Ascending aorta (tissue), 2 donors: ENCODE measurements at places on chromosomes 12 and 14.

DNA sequence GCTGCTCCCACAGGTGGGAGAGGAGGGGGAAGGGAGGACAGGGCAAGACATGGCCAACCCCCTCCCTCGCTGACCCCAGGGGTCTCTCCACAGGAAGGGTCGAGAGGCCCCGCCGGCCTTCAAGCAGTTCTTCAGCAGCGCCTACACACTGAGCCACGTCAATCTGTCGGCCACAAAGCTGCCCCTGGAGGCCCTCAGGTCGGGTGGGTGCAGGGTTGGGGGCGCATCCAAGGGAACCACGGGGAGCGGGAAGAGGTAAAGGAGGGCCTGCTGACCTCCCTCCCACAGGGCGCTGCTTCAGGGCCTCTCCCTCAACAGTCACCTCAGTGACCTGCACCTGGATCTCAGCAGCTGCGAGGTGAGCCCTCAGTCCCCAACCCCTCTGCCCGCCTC is 6.1 kb downstream of the CARMIL3 start:
- DNase-seq: no peak

DNA sequence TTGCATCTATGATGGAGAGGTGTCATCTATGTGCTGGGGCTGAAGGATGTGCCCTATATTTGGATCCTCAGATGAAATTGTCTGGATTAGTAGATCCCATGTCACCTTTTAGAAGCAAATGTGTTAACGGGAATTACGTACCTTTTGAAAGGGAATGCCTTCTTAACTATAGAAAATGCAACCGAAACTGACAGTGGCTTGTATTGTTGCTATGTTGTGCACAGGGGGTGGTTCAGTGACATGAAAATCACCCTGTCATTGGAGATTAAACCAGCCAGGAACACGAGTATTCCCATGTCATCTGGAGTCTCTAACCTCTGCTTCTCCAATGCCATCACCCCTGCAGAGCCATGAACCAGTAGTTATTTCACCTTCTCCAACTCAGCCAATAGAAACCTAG is 110.2 kb downstream of the METTL25 start:
- no peak for DNase-seq

DNA sequence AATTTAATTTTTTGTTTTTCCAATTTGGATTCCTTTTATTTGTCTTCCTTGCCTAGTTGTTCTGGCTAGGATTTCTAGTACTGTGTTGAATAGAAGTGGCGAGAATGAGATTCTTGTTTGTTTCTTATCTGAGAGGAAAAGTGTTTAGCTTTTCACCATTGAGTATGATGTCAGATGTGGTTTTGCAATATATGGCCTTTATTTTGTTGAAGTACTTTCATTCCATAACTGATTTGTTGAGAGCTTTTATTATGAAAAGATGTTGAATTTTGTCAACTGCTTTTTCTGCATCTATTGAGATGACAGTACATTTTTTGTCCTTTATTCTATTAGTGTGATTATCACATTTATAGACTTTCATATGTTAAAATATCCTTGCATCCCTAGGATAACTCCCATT is 462.0 kb downstream of the CCDC91 start:
- no peak for DNase-seq

GRCh38 chr12:102965281-102966155 is 8.0 kb downstream of the ASCL1 start:
- DNase-seq: no peak

DNA sequence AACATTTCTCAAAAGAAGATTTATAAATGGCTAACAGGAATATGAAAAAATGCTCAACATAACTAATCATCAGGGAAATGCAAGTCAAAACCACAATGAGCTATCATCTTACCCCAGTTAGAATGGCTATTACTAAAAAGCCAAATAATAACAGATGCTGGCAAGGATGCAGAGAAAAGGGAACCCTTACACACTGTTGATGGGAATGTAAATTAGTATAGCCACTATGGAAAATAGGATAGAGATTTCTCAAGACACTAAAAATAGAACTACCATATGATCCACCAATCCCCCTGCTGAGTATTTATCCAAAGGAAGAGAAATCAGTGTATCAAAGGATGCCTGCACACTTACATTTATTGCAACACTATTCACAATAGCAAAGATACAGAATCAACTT is 58.3 kb downstream of the GUCY2C start:
- no peak for DNase-seq

DNA sequence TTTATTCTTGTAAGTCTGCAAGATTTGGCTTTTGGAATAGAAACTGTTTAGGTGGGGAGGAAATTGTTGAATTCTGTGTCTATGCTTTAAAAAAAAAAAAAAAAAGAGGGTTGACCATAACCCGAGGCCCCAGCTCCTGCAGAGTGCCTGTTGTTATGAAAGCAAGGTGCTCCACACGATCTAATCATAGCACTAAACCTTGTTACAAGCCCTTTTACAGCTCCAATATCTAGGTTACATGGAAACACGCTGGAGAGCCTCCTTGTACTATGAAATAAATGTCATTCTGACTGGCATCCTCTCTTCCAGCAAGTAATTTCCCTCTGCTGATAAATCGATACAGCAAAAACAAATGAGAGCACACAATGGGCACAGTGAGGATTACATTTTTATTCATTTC is 303.1 kb upstream of the SOX5 start:
- DNase-seq: no peak

DNA sequence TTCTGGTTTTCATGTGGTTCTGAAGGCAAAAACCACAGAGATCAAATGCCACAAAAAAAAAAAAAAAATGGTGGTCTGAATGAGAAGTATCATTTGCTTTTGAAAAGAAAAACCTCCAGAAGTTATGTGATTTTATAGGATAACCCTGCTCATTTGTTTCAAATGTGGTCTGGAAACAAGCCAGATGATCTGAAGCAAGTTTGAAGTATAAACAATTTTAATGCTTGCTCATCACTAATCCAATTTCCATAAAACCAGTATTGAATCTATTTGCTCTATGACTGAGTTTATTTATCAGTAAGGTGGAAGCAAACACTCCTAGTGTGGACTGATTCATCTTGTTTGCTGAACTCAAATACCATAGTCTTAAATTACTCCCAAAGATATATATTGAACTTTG is 407.3 kb upstream of the FLRT2 start:
- no peak for DNase-seq

DNA sequence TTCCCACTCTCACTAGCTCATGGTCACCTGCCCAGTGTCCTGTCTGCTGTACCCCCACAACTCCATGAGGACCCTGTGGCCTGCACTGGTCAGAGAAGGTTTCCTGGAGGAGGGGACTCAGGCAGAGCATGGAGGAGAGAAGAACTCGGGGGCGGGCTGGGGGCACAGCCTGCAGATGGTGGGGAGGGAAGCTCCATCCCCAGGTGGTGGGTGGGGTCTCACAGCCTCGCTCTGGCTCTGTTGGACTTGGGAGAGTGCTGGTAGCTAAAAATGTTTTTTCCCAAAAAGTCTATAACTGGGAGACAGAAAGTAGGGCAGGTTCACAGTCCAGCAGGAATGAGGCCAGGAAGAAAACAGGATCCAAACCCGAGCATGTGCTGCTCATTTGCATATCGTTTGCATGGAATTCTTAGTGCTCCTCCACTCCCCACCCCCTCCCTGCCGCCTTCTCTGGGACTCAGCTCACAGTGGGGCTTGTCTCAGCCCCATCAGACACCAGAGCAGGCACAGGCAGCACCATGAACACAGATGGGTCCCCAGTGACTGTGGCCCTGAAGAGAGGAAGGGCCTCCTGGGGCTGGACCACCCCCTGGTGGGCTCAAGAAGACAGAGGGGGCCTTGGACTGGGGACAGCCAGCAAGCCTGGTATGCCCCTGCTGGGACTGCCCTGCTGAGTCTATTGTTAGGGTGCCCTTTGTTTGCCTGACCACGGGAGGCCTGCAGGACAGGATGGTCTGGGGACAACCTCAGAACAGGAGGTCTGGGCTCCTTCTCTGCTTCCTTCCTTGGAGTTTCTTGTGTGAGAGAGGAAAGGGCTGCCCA is 67.0 kb upstream of the SFSWAP start:
- DNase-seq: no peak

DNA sequence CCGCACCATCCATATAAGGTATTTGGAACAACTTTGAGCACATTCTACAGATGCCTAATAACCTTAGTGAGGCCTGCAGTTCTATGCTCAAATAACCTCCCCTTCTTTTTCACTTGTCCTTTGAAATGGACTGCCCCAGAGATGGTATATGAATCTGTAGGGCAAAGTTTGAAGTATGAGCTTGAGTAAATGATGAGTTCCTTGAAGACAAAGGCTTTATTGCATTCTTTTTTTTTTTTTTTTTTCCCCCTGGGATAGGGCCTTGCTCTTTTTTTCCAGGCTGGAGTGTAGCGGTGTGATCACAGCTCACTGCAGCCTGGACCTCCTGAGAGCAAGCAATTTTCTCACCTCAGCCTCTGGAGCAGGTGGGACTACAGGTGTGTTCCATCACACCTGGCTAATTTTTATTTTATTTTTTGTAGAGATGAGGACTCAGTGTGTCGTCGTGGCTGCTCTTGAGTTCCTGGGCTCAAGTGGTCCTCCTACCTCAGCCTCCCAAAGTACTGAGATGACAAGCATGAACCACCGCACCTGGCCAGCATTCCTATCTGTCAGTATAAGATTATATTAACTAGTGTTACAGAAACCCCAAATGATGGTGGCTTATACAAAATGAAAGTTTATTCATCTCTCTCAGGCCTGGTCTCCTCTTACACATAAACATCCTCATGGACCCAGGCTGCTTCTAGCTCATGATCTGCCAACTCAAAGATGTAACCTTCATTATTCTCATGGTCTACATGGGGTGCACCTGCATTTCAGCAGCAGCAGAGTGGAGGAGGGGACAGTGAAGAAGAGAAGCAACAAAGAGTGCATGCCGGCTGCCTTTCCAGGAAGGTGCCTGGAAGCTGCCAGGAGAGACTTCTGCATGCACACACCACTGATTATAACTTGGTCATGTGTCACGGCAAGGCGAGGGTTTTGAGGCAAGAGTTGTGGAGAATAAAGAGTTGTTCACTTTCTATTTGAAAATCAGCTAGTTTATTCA is 101.4 kb downstream of the DUSP16 start:
- DNase-seq: no peak

DNA sequence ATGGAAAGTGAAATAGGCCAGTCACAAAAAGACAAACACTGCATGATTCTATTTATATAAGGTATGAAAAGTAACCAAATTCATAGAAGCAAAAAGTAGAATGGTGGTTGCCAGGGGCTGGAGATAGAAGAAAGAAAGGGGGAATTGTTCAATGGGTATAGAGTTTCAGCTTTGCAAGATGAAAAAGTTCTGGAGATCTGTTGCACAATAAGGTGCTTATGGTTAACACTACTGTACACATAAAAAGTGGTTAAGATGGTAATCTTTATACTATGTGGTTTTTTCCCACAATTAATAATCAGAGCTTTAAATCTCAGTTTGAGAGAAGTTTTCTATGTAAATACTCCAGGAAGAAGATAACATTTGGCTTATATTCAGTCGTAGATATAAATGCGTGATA is 73.4 kb downstream of the SLC38A4 start:
- no peak for DNase-seq

DNA sequence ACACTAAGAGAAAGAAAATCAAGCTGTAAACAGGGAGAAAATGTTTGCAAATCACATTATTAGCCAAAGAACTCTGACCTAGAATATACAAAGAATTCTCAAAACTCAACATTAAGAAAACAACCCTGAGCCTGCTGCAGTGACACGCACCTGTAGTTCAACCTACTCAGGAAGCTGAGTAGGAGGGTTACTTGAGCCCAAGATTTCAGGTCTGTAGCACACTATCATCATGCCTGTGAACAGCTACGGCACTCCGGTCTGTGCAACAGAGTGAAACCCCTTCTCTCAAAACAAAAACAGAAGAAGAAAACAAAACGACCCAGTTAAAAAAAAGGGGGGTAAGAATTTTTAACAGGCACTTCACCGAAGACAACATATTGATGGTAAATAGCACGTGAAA is 20.8 kb downstream of the SAV1 start:
- no peak for DNase-seq

DNA sequence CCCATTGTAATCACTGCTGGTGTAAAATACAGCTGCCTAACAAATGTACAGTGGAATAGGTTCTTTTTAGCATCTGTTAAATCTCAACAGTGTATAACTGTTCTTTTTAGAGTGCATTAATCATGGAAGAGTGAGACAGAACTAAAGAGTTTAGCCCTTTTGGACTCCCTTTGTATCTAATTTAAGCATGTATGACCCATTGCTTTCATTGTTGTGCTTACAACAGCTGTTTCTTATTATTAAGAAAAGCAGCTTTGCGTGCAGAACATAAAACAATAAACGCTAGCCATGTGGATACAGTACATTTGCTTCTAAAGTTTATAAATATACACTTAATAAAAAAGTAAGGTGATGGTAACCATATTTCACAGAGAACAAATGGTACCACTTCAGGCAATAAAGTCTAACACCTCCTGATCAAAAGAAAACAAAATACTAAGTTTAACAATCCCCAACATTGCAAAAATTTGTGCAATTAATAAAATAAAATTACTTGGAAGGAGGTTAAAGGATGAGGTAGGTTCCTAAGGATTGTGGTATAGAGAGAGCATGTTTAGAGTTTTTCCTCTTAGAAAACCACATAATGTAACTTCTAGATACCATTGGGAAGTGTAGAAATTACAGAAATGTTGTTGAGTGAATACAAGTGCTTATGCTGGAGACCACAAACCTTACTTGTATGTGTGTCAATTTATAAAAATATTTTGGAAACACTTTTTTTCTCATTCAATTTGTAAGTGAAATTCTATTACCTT is 448.7 kb downstream of the SLC6A15 start:
- no peak for DNase-seq

DNA sequence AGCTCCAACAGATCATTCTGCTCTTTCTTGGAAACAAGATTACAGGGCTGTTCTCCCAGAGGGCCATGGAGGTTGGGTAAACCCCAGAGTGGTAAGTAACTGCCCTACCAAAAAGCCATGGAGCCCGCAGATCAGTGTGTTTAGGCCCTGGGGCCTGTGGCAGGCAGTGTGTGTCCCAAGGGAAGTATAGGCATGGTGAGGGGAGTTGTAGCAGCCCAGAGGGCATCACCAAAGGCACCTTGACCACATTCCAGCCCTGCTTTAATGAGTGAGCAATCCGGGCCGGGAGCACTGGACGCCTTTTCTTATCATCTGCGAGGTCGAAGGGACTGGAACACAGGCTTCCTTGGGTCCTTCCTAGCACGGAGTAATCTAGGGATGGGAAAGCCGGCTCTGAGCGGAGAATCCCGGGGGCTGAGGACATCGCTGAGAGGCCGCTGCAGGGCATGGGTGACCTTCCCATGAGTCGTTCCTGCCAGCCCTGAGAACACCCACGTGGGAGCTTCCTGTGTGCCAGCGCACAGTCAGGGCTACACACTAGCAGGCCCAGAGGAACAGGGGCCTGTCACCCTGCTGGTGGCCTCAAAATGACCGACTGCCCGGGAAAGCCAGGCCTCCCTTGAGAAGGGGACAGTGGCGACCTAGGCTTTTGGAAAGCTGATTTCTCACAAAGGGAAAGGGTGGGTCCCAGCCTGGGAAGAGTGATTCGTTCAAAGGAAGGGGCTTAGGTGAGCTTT is 91.3 kb downstream of the NINJ2 start:
- DNase-seq: peak; percentile 75
